ENCODE measurements at places on chromosomes 4 and X.

DNA sequence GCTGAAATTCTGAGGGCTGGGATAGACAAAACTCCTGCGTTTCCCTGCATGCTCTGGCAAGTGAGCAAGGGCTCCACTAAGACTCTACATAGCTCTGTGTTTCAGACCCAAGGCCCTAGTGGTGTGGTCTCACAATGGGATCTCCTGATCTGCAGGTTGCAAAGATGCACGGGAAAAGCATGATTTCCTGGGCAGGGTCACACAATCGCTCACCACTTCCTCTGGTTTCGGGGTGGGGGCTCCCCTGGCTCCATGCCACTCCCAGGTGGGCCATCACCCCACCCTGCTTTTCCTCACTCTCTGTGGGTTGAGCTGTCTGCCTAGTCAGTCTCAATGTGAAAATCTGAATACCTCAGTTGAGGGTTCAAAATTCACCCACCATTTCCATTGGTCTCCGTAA lies 111.5 kb downstream of the KLF8 start:
- DNase-seq: peak; percentile 22

- no peak for DNase-seq
Measured at GRCh38 chr4:165630671-165631070, 242.4 kb upstream of the TLL1 start.

- DNase-seq: peak; percentile 30
Measured at GRCh38 chrX:110310896-110311295, 7.0 kb downstream of the AMMECR1 start.

DNA sequence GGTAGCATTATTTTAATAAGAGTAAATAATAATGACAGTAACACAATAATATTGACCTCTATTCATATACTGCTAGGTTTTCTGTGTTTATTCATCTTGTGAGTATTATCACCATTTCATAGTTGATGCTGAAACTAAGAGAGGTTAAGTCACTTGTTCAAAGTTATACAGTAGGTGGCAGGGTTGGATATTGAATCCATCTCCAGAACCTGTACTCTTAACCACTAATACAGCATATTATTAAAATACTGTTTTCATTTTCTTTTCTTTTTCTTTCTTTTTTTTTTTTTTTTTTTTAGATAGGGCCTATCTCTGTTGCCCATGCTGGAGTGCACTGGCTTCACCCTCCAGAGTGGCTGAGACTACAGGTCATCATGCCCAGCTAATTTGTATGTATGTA lies 7.1 kb upstream of the ELF2 start:
- no peak for DNase-seq

GRCh38 chr4:166064721-166065120 lies 191.7 kb downstream of the TLL1 start:
- no peak for DNase-seq

DNA sequence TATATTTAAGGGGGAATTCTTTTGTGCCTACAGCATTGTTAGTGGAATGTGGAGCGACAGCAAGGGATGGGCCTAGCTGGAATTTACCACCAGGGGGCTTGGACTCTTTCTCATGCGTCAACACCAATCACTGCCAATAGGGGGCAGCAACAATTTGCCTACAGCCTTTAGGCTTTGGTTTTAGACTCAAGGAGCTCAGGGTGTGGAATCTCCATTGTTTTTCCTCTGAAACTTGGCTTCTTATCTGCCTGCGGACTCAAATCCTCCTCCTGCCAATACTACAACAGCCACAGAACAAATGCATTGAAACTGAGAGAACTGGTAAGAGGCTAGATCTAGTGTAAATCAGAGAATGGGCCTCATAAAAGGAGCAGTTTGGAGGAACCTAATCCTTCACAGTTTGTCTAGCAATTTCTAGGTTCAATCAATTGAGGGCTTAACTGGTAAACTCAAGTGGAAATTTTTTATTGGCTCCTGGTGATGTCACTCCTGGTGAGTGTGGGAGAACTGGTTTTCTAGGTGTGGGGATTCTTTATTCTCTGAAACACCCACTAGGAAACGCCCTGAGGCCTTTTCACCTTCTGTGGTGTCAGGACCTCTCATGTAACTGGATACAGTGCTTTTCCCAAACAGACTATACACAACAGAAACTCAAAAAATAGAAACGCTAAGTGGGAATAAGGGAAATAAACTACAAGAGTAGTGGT lies 27.9 kb upstream of the TMSB4X start:
- DNase-seq: peak; percentile 79

DNA sequence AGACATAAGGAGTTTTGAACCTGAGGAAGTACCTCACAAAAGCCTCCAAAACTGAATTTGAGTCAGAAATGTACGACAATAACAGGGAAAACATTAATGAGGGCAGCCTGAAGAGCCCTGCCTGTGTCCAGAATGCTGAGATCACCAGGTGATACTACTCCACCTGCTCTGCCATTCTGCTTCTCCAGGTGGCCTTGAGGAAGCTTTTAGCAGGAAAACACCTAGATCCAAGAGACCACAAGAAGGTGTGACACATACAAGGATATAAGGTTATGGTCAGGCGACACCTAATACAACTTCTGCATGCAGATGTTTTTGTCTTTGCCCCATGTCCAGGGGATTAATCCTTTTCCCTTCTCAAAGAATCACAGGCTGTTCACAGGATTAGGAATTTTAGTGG lies 15.3 kb downstream of the SOWAHB start:
- no peak for DNase-seq
